NCI-H2171 treated with DMSO at 0.1 percent for 48 hours (cell line): ENCODE measurements at places on chromosomes 1 and 21.

- peak; percentile 18 for DNase-seq
Measured at GRCh38 chr1:32899586-32900296, 1.4 kb downstream of the TMEM54 start.

GRCh38 chr1:35857830-35858229 lies 25.2 kb upstream of the AGO1 start:
- DNase-seq: no peak

DNA sequence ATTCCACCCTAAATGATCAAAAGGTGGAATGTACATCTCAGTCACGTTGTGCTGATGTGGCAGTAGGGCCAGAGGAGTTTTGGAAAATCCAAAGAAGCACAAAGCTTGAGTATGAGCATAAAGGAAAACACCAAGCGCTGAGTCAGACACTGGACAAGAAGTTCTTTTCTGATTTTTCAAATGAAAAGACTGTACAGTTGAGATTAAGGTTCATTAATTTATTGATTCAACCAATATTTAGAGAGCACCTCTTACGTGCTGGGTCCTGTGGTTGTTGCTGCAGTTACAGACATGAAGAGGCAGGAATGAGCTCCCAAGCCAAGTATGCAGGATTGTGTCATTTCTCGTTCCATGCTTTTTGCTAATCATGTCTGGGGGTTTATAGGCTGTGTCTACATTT lies 28.9 kb upstream of the APP start:
- DNase-seq: no peak

GRCh38 chr1:31306278-31306677 lies 9.4 kb downstream of the ZCCHC17 start:
- DNase-seq: no peak

GRCh38 chr21:41828884-41829360 lies 50.2 kb downstream of the PRDM15 start:
- DNase-seq: no peak

- no peak for DNase-seq
Measured at GRCh38 chr1:80925130-80925805, 875.5 kb upstream of the ADGRL2 start.

DNA sequence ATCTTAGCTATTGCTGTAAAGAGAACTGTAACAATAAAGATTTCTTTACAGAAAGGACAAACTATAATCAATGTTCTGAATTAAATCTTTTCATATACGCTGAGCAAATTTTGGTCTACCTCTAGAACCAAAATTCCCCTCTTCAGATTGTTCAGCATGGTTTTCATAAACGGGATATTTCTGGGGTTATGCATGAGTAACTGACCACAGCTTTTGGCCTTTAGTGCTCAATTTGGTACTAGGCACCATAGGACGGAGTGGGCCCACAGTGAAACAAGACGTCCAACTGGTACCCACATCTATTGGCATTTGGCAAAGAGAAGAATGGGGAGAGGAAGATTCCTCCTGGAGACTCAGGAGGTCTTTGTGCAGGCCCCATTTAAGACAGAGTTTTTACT lies 184.5 kb downstream of the TGFBR3 start:
- no peak for DNase-seq

- no peak for DNase-seq
Measured at GRCh38 chr1:209610631-209610905, 27.1 kb downstream of the CAMK1G start.

DNA sequence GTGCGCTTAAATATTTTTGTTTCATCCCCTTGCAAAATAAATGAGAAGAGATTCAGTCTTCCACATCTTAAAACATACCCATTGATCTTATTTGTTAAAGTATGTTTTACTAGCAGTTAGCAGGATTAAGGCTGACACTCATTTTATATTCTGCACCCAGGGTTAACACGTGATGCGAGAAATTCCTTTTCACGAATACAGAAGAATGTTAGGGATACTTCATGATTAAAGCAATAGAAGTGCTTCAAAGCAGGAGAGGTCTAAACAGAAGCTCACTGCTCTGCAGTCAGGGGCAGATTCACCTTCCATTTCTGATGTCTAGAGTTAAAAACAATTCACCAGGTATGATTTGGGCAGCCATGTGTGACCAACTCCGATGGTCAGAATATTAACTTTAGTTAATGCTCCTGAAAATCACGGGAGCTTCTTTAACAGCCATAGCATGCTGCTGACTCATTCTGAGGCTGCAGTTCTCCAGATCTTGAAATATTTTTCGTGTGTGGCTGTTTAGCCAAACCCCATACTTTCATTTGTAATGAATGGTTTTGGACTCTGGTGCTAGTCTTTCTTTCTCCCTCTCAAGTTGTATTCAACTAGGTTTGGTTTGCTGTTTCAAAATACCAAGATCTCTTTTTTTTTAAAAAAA lies 19.7 kb downstream of the BCAR3 start:
- DNase-seq: no peak

- no peak for DNase-seq
Measured at GRCh38 chr1:152630596-152630995, 7.7 kb upstream of the LCE3A start.

- DNase-seq: no peak
Measured at GRCh38 chr1:61474269-61474817, 250.6 kb downstream of the TM2D1 start.

DNA sequence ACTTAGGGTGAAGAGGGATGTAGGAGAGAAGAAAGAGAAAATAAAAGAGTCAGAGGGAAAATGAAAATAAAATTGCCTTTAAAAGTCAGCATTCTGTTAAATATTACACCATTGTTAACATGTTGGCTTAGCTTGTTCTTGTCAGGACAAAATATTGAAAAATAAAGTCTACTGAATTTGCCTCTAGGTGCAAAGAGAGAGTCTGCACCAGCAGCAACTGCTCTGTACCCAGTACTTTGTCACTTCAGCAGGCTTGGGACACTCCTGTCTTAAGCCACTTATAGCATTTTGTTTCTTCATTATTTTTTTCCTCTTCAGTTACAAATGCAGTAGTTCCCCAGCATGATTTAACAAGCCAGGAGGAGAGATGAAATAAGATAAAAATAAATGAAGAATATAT lies 11.0 kb upstream of the USH2A start:
- DNase-seq: no peak

DNA sequence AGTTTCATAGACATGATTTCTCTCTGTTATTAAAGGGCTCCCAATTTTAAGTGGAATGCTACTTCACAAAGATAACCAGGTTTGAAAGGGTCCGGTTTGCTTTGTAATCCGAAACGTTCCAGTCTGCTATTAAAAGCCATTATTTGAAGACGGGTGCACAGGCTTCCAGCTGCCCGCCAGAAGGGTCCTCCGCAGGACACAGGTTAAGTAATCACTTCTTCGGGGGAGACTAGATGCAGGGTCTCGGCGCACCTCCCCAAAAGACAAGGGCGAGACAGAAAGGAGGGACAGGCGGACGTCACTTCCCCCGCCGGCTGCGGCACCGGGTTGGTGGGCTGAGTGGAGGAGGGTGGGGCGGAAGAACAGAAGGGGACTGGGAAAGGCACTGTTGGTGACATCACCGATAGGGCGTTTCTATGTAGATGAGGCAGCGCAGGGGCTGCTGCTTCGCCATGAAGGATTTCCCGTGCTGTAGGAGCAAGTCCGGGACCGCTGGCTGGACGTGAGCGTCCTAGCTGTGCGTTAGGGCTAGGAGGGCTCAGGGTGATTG lies 8.9 kb downstream of the RNU1-2 start:
- DNase-seq: peak; percentile 100

GRCh38 chr1:217482356-217483102 lies 148.4 kb downstream of the GPATCH2 start:
- DNase-seq: no peak

DNA sequence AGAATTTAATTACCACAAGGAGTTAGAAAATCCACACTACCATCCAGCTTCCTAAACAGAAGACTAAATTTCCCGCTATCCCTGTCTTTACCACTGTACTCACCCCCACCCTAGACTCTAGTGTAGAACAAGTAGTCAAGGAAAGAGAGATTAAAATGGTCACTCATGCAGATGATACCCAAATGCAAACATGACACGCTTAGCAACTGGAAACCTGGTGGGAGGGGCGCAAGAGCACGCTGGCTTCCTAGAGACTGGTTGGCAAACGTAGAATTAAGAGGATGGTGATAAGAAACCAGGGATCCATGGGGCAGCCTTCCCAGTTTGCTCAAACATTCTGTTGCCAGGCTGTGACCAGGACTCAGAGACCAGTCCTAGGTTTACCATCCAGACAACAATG lies 9.9 kb upstream of the LDLRAD1 start:
- DNase-seq: peak; percentile 59

GRCh38 chr1:72954943-72955342 lies 672.6 kb upstream of the NEGR1 start:
- DNase-seq: no peak

GRCh38 chr1:161928056-161928455 lies 95.6 kb downstream of the OLFML2B start:
- no peak for DNase-seq

GRCh38 chr21:21907271-21907670 lies 909.1 kb downstream of the NCAM2 start:
- no peak for DNase-seq
